Left hindlimb (tissue), 1 donor: ENCODE measurements at places on chromosomes 12 and 14.

DNA sequence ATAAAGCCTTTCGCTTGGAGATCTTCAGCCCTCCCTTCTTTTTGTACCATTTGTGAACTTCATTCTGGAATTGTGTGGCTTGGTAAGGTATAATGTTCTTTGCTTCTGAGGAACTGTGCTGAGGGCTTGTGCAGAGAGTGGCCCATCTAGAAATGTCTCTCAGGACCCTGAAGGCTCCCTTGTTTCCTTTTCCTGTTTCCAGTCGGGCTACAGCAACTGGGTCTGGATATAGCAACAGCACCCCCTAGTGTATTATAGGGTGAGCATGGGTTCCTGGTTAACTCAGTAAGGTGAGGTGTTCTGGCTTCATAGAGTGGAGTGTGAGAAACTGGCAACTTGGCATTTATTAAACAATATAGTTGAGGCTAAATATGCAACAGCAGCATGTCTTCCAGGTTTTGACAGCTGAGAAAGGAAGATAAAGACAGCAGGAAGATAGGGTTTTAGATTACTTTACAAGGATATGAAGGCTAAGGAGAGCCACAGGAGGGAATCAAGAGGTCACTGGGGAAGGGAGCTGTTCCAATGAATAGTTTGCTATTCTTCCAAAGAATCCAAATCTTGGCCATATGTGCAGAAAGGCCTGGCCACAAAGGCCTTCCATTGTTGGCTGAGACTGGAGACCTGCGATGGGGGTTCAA is 49.1 kb upstream of the RNU6-8 start:
- no peak for DNase-seq

DNA sequence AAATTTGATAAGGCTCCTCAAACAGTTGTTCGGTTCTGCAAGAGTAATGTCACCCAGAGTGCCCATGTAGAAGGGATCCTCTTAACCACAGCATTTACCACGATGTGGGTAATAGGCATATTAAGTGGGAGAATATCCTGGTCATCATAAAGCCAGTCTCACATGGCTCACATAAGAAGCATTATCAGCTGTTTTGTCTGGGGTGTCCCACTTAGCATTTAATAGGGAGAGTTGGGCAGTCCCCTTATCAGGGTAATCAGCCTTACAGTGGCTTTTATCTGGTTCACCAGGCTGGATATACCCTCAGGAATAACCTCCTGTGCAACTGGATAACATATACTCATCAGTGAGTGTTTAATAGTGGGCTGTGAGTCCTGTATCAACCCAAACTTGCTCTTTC is 12.9 kb upstream of the TMEM263 start:
- DNase-seq: no peak

- peak; percentile 70 for DNase-seq
Observed at GRCh38 chr12:30927222-30927611, 669 bp downstream of the TSPAN11 start.

DNA sequence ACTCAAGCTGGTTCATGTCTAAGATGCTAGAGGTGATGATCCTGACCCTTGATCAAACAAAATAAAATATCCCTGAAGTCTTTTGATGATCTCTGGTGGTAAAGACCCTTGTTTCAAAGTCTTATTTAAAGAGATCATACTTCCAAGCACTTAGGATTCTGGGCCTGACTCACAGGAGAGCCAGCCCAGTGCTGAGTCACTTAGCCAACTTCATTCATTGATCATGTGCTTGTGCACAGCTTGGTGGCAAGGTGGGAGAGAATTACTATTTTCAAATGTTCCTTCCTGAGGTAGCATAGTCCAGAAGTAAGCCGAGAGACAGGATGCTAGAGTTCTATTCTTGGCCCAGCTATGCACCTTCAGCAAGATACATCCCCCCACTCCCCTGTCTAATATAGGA is 40.6 kb downstream of the SCN8A start:
- no peak for DNase-seq

GRCh38 chr12:12715459-12716150 is 1.6 kb upstream of the CDKN1B start:
- DNase-seq: no peak

GRCh38 chr12:111462210-111462769 is 56.6 kb downstream of the SH2B3 start:
- DNase-seq: no peak

GRCh38 chr12:105554856-105555255 is 224.4 kb downstream of the C12orf75 start:
- DNase-seq: no peak

DNA sequence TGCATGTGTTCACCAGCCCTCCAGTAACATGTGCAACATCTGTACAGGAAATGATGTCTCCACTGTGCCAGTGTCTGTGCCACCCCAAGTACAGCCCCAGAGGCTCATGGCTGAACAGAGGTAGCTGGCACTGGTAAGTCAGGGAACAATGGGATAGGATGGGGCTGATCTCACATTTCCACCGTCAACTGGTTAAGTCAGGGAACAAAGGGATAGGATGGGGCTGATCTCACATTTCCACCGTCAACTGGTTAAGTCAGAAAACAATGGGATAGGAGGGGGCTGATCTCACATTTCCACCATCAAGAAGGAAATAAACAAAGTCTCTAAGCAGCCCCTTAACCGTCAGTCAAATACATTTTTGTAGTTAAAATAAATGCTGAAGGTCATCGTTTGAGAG is 246.6 kb downstream of the TMEM132D start:
- no peak for DNase-seq

- DNase-seq: no peak
Observed at GRCh38 chr12:64587447-64587846, 22.8 kb upstream of the RASSF3 start.

DNA sequence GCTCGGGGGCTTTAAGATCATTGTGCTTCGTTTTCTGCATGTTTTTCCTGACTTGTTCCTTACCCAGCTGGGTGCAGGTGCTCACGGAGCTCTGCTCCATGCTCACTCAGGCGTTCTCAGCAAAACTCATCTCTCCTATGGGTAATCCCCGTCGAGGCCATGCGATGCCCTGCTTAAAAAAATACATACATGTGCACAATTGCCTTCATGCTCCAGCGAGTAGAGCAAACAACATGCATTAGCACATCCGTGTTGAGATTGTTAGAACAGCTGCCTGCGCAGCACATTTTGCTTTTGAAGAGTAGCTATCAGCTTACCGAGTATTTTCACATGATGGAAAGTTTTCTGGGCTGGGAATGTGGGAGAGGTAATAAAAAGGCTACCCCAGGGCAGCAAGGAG is 16.2 kb downstream of the AACS start:
- no peak for DNase-seq

DNA sequence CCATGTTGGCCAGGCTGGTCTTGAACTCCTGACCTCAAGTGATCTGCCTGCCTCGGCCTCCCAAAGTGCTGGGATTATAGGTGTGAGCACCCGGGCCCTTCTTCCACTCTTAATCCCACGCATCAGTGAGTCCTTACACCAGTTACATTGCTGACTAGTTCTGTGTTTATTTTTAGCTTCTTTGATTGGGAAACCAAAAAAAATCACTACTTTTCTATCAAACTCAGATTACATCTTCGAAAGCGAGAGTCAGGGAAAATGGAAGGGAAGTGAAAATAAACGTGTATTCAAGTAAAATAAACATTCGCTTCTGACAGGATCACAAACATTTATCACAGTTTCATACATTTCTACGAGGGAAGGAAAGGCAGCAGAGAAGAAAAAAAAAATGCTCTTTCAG is 32.2 kb downstream of the FGD6 start:
- DNase-seq: no peak

DNA sequence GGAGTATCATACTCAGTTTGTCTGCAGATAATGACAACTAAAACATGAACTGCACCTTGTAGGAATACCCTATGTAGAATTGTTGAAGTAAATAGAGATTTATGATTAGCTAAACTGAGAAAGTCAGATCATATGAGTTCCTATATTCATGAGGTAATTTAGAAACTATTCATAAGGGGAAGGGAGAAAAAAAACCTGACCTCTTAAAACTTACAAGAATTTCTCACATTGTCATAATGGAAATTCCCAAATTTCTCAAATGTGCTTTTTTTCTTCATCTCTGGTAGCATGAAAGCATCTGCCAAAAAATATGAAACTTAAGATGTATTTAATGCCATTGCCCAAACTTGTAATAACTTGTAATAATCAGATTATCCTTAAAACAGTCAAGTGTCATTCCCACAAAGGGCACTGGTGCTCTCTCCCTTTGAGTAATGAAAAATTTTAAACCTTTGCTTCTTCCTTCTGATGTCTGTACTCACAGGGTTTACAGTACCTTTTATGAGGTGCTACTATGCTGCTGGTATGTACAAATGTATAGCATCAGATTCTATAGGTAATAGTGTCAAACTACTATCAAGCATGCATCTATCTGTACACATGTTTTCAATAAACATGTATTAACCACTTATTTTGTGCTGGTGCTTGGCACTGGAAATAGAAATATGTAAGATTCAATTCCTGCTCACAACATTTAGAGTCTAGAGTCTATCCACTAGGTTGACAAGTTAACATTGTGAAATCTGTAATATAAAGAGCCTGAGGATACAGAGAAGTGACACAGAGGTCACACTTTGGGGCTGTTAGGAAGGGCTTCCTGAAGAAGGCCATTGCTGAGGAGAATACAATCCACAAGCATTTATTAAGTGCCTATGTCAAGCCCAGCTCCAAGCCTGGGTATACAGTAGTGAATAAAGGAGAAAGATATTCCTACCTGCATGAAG is 17.4 kb upstream of the DRAM1 start:
- DNase-seq: no peak

- DNase-seq: no peak
Observed at GRCh38 chr12:15831315-15831978, 42.3 kb upstream of the EPS8 start.

- DNase-seq: no peak
Observed at GRCh38 chr14:77088219-77088618, 9.8 kb upstream of the CIPC start.

- no peak for DNase-seq
Observed at GRCh38 chr12:42407306-42407705, 81.3 kb downstream of the PPHLN1 start.

- no peak for DNase-seq
Observed at GRCh38 chr14:23577710-23578392, 739 bp downstream of the JPH4 start.

GRCh38 chr12:26614011-26614616 is 218.9 kb downstream of the ITPR2 start:
- DNase-seq: peak; percentile 40

GRCh38 chr14:42070031-42070430 is 463.4 kb downstream of the LRFN5 start:
- no peak for DNase-seq

DNA sequence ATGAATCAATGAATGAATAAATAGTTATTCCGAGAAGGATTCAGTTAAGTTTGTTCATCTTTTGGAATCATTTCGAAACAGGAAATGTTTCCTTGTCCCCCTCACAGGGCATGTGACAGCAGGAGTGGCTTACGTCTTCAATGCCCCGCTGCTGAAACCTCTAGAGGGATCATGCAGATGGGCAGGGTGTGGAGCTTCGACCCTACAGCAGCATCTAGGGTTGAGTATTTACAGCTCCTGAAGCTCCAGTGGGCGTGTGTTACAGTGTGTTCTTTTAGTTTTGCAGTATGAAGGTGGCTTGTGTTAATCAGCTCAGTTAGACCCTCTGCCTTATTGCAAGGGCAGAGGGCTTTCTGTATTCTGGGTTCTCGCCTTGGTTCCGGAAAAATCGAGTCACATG is 2.6 kb downstream of the NAV3 start:
- no peak for DNase-seq

- DNase-seq: no peak
Observed at GRCh38 chr12:19761463-19761862, 322.2 kb downstream of the AEBP2 start.

GRCh38 chr14:95065411-95065810 is 91.9 kb downstream of the DICER1 start:
- DNase-seq: no peak
